ENCODE measurements at places on chromosomes 6 and 20.

DNA sequence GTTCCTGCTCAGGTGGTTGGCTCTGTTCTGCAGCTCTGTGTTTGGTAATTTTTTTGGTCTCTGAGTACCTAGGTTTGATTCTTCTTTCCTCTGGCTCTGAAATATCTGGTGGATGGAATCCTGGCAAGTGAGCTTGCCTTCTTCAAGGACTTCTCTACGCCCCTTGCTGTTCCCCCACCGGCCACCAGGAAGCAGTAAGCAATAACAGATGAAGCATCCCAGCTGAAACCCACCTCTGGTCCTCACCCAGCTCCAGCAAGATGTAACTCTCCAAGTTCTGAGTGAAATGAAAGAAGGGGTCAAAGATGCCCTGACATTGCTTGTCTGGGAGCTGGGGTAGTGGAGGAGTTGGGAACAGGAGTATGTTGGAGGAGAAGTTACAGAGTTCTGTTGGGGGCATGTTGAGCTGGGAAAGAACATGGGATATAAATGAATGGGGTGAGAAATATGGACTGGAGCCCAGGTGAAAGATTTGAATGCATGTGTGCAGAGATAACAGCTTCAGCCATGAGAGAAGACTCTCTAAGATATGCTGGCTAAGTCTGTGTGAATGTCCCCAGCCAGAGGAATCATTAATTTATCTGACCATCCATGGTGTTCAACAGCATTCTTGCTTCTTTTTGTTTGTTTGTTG, 51.3 kb upstream of the GLP1R start:
- DNase-seq = peak; percentile 40

DNA sequence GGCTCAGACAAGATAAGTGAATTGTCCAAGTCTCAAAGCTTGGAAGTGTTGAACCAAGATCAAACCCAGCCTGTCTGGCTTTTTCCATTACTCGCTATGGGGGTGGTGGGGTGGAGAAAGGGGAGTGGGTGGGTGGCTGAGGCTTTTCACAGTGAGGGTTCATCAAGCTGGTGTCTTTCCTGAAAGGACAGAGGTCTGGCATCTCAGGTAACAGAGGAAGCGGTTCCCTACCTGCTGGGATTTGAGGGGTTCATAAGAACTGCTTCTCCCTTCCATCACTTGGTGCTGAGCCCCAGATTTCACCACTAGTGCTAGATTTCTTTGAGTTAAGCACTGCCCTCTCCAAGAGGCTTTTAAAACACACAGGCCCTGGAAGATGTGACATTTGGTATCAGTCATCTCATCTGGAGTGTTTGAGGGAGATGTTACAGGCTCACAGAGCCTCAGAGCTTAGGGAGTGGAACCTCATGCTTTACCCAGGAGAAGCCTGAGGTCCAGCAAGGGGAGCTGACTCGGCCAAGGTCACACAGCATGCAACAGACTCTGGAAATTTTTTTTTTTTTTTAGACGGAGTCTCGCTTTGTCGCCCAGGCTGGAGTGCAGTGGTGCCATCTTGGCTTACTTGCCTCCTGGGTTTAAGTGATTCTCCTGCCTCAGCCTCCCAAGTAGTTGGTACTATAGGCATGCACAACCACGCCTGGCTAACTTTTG, 6.0 kb upstream of the VEGFA start:
- DNase-seq = no peak

GRCh38 chr6:14417377-14417776, 299.8 kb downstream of the CD83 start:
- DNase-seq = no peak

DNA sequence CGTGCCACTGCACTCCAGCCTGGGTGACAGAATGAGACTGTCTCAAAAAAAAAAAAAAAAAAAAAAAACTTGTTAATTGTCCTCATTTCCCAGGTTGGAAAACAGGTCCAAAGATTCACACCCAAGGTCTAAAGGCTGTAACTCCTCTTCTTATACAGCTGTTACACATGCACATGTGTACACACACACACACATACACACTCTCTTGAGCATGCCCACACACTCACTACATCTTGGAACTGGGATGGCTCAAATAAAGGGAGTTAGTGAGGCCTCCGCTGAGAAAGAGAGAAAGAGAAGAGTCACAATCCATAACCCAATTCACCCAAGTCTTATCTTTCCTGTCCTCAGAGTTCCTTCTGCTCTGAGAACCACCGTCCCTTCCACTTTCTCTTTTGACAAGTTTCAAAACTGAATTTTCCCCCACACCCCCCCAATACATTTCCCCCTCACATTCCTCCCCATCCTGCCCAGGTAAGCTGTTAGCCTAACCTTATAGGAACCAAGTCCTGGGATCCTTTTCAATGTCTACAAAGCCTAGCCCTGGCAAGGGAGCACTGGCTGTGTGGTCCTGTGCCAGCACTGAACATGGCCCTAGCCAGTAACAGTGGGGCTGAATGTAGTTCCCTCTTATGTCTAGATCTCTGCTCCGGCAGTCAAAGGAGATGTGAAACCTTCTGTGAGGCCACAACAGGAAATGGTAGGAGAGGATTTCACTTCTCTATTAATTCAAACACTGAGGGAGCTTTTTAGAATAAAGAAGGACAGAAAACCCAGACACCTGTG, 3.2 kb upstream of the HLA-DMB start:
- no peak for DNase-seq

GRCh38 chr20:42204109-42204660, 586.0 kb upstream of the CHD6 start:
- no peak for DNase-seq

DNA sequence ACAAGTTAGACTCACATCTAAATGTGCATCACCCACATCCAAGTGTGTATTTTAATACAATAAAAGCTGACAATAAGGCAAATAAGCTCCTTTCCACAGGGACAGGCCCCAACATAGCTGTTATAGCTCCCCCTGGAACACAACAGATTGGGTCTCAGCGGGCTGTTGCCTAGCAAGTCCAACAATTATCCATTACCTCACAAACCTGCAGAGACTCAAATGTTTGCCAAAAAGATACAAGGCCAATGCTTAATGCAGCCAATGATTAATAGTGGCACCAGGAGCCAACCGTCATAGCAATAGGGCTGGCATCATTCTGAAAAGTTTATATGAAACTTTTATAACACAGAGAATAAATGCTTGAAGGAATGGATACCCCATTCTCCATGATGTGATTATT, 35.7 kb downstream of the EPB41L2 start:
- DNase-seq = no peak

DNA sequence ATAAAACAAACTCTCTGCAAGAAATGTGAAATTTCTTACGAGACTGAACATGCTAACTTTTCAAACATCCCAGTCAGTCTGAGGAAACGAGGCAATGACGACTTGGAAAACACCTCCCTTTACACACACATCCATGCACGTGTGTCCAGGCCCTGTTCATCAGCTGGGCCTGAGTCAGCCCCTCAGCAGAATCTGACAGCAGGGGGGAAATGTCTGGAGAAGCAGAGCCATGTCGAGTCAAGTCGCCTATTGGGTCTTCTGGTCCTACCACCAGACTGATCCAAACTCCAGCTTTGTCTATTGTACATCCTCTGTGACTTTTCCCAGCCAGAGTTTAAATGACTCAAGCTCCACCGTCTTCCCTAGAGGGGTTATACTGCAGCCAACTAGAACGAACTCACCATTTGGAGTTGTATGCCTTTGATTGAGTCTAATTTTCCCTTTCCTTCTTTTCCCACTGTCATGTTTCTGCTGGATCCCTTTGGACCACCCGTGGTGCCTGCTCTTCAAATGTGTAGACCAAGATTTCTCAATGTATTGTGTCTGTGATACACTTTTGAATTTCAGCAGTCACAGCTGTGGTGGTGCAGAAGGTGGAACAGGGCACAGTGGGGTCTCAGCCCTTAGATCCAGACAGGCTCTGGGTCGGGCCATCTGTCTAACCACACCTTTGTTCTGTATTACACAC, 254.0 kb downstream of the CDC5L start:
- no peak for DNase-seq

- no peak for DNase-seq
Measured at GRCh38 chr20:49287555-49288249, 9.8 kb upstream of the ZNFX1 start.

DNA sequence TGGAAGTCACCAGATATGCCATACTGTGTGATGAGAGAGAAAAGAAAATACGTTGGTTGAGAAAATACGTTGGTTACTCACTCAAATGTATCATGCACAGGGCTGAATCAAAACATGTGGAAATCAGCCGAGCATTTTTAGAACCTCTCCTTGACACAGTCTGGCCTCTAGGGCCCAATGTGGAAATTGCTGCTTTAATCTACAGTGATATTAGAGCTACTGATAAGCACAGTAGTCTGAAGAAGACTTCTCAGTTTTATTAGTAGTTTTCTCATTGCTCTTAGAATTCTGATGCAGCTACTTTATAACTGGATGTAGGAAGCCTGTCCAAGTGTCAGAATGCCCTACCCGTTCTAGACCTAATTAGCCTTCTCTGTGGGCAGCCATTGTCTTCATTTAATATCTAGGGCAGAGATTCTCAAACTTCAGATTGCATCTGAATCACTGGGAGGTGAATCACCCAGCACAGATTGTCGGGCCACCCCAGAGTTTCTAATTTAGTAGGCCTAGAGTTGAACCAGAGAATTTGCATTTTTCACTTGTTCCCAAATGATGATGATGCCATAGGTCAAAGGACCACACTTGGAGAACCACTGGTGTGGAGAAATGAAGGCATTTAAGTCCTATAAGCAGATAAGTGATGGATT, 229.1 kb downstream of the PLCB1 start:
- DNase-seq = no peak

DNA sequence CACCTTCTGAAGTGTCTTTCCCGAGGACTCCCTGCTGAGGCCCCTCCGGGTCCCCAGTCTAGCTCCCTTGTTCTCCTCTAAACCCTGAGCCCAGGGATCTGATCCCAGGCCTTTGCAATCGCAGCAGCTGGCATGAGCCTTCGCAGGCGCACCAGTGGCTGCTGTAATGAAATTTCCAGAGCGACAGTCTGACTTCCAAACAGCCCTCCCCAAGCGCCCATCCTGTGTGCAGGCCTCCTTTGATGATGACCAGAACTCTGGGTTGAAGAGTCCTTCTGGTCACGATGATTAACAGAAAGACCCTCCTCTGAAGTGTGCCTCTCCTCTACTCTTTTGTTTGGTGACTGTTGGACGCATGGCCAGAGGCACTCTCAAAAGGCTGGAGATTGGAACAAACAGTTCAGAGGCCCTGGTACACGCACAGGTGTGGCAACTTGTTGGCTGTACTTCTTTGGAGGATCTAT, 89.1 kb upstream of the MPC1 start:
- DNase-seq = no peak

- DNase-seq = no peak
Measured at GRCh38 chr6:12458558-12458957, 168.4 kb downstream of the EDN1 start.

- no peak for DNase-seq
Measured at GRCh38 chr6:33993653-33994471, 152.0 kb downstream of the GRM4 start.

DNA sequence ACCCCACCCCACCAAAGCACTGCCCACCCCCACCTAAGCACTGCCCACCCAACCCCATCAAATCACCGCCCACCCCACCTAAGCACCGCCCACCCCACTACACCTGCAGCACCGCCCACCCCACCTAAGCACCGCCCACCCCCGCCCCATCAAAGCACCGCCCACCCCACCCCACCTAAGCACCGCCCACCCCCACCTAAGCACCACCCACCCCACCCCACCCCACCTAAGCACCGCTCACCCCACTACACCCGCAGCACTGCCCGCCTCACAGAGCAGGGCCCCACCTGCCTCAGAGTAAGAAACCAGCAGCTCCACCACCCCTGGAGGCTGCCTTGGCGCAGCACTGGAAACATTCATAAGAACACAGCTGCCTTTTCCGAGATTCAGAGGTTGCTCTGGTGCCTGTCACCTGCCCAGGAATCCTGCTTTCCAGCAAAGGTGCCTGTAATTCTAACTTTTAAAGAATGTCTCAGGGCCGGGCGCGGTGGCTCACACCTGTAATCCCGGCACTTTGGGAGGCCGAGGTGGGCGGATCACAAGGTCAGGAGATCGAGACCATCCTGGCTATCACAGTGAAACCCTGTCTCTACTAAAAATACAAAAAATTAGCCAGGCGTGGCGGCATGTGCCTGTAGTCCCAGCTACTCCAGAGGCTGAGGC, 148.2 kb downstream of the BMP7 start:
- DNase-seq = no peak

- no peak for DNase-seq
Measured at GRCh38 chr6:116019428-116019827, 41.3 kb downstream of the FRK start.
